ENCODE measurements at places on chromosomes 11 and 22.

DNA sequence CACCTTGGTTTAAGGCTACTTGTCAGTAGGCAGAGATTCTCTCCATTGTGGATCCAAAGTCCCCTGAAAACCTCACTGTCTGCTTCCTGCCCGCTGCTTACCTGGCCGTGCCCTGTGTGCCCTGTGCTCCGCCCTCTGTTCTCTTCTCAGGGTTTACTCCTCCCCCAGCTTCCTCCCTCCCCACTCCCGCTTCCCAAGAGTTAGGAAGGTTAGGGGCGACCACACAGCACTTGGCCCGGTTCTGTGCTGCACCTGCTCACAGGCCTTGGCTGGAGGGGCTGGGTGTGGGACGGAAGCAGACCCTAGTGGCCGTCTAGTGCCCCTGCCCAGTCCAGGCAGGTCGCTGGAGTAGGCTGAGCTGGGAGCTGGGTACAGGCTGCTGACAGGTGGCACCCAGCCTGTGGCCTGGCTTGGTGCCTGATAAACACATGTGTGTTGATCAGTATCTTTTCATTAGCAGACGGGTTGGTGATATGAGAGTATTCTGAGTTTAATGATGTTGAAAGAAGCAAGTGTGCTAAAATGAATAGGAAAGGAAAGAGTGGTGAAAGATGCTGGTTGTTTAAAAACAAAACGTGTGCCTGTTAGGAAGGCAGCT is 40.5 kb downstream of the GRAMD4 start:
- no peak for DNase-seq

DNA sequence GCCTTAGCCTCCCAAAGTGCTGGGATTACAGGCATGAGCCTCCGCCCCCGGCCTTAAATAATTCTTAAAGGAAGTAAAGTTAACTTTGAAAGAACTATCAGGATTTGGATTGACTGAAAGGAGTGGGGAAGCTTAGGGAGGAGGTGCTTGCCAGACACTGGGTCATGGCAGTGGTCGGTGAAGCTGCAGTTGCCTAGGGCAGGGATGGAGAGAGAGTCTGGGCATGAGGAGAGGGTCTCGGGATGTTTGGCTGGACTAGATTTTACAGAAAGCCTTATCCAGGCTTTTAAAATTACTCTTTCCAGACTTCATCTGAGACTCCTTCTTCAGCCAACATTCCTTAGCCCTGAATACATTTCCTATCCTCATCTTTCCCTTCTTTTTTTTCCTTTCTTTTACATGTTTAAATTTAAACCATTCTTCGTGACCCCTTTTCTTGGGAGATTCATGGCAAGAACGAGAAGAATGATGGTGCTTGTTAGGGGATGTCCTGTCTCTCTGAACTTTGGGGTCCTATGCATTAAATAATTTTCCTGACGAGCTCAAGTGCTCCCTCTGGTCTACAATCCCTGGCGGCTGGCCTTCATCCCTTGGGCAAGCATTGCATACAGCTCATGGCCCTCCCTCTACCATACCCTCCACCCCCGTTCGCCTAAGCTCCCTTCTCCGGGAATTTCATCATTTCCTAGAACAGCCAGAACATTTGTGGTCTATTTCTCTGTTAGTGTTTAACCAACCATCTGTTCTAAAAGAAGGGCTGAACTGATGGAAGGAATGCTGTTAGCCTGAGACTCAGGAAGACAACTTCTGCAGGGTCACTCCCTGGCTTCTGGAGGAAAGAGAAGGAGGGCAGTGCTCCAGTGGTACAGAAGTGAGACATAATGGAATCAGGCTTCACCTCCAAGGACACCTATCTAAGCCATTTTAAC is at the start of gene NNMT:
TSS of gene NNMT (plus strand) at position 724 of the 929 bp plus-strand sequence. CDS start at position 882, 158 bp downstream.
- no peak for DNase-seq

DNA sequence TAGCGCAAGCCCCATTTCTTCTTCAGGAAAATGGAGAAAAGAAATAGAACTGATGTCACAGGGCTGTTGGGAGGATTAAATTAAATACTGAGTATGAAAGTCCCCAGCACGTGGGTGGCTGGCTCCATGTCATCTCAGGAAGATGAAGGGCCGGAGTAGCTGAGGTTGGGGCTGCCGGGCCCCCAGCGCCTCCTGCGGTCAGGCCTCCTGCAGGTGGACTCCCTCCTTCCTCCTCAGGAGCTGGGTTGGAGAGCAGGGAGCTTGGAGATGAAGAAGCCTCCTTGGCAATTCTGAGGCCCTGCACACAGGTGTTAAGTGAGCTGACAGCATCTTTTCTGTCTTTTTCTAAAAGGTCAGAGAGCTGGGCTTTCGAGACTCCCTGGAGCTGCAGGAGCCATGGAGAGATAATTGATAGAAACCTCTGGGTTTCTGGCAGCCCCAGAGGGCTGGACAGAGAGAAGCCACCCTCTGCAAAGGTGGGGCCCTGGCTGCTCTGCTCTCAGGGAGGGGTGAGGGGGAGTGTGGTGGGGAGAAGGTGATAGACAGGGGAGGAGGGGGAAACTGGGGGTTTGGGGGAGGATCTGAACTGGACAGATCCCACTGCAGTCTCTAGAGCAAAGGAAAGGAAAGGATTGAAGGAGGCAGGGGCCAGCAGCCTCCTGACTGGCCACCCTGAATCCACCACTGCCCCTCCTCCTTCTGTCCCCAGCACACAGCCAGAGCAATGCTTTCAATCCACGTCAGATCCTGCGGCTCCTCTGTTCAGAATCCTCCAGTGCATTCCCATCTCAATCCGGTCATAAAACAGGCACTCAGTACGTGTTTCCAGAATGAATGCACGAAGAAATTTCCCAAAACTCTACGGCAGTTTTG is 210.8 kb downstream of the CEP164 start:
- DNase-seq: no peak

DNA sequence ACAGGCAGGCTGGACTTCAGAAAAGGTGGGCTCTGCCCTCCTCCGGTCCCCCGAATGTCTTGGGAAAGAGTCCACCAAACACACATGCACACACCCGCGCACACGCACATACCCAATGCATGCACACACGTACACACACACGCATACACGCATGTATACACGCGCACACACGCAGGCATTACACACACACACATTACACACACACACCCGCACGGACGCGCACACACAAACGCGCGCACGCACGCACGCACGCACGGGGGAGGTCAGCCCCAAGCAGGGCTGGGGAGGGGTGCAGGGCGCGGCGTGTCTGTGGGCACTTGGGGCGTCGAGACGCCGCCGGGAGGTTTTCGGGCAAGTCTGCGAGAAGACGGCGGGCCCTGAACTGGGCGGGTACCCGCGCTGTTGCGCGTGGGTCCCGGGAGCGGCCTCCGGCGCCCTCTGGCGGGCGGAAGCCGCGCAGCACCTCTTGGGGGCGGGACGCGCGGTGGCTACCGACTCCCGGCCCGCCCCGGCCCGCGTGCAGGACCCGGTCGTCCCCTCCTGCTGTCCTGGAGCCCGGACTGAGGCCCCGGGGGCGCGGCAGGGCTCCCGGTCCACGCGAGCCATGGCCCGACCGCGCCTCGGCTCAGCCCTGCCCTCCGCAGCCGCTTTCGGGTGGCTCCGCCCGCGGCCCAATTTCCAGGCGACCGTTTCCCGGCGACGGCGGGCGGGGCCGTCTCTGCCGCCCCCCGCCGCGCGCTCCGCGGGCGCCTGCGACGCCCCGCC is 3.6 kb downstream of the SEPTIN5 start:
- DNase-seq: peak; percentile 81

- DNase-seq: no peak
Observed at GRCh38 chr11:95548416-95548815, 241.2 kb downstream of the FAM76B start.

DNA sequence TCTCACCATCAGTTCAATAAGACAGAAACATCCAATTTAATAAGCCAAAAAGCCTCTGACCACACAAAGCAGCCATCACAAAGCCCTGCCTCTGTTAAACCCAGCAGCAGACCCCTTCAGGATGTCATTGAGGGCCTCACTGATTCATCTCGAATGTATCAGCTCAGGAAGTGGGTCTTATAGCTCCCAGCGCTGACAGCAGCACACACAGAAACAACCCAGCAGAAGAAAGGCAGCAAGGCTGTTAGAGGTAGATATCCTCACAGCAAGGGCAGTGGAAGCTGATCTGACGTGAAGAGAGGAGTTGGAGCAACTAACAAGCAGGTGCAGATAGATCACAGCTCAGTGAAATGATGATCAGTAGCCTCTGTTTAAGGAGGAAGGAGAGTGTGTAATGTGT is 86.2 kb upstream of the NCAM1 start:
- DNase-seq: no peak

DNA sequence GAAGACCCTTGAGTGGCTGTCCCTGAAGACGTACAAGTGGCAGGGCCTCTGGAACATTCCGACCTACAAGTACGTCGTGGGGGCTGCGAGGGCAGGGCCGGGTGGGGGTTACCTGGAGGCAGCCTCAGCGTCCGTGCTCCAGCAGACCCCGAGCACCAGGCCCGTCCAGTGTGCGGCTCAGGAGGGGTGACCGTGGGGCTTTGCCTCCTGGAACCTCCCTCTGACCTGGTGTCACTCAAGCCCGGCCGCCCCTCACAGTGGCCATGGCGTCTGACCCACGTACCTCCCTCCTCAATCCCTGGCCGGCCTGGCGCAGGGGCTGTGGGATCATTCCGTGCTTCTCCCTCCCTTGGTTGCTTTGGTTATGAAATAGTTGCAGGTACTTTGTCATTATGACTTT is 18.5 kb downstream of the RNH1 start:
- DNase-seq: no peak

GRCh38 chr22:47600281-47600680 is 837.8 kb downstream of the TBC1D22A start:
- no peak for DNase-seq

- peak; percentile 81 for DNase-seq
Observed at GRCh38 chr22:19178657-19179496, at the start of gene SLC25A1. Gene SLC25A1, minus strand, starts transcription at chr22:19178736. Its CDS starts 63 bp downstream, at chr22:19178673.

- DNase-seq: no peak
Observed at GRCh38 chr11:19253153-19253745, 12.5 kb upstream of the E2F8 start.

DNA sequence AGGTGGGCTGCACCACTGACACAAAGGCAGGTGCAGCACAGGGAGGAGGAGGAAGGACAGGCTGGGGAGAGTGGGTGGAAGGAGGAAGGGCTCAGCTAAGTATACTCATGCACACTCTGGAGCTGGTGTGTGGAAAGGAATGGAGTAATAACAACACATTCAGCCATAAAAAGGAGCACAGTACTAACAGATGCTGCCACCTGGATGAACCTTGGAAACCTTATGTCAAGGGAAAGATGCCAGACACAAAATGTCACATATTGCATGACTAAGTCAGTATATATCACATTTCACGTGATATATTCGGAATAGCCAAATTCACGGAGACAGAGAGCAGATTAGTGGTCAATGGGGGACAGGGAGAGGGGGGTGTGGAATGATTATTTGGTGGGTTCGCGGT is 389.6 kb upstream of the SYN3 start:
- DNase-seq: no peak

- peak; percentile 17 for DNase-seq
Observed at GRCh38 chr11:3920148-3920852, 64.8 kb downstream of the STIM1 start.

DNA sequence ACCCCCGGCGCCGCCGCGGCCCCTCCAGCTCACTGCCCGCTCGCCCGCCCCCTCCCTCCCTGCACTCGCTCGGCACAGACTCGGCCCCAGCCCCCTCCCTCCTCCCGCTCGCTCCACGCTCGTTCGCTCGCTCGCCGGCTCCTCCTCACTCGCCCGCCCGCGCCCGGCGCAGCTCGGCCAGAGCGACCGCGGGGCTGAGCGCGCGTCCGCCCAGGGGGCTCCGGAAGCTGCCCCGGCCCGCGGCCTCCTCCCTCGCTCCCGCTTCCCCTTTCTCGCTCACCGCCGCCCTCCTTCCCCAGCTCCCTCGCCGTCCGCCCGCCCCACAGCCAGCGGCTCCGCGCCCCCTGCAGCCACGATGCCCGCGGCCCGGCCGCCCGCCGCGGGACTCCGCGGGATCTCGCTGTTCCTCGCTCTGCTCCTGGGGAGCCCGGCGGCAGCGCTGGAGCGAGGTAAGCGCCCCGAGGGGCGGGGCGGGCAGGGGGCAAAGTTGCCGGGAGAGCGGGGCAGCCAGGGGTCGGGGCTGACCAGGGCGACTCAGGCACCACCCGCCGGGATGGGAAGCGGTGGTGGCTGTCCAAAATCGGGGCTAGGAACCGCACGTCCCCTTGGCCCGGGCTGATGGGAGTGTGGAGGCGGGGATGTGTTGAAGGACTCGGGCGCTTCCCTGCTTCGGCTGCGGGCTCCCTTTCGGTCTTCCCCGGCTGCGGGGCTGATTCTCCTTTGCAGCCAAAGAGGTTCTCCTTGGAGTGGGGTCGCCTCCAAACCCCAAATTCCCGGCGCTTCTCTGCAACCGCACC is at the start of gene SEZ6L:
TSS of gene SEZ6L (plus strand) at position 148 of the 797 bp plus-strand sequence. CDS start at position 356, 208 bp downstream.
- DNase-seq: peak; percentile 71

DNA sequence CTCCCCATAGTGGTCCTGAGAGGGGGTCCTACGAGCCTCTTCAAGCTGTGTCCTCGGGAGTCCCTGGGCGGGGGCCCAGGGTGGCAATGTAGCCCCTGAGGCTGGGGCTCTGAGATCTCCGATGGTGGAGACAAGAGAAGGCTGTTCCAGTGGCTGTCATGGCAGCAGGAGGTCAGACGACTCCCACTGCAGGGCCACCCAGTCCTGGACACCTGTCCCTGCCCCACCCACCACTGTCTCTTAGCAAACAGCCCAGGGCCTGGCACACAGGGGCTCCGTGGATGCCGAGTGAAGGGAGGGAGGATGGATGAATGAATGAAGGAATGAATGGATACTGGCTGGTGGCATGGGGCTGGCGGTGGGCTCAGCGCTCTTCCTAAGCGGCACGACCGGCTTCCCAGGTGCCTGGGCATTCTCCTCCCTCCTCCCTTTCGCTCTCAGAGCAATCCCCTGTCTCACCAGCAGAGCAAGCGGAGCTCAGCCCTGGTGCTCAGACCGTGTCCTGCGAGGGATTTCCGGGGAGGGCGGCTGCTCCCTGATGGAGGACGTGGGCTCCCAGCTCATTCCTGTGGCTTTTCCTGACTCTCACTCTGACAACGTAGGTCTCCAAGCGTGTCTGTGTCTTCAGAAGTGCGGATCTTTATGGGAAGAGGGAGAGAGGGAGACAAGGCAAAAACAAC is 1272.6 kb downstream of the BRD1 start:
- no peak for DNase-seq

GRCh38 chr22:22936915-22937656 is 49.5 kb downstream of the IGLL5 start:
- no peak for DNase-seq

GRCh38 chr22:40224702-40225101 is 47.0 kb downstream of the TNRC6B start:
- no peak for DNase-seq

GRCh38 chr11:62926680-62927455 is 5.7 kb upstream of the CHRM1 start:
- DNase-seq: no peak

DNA sequence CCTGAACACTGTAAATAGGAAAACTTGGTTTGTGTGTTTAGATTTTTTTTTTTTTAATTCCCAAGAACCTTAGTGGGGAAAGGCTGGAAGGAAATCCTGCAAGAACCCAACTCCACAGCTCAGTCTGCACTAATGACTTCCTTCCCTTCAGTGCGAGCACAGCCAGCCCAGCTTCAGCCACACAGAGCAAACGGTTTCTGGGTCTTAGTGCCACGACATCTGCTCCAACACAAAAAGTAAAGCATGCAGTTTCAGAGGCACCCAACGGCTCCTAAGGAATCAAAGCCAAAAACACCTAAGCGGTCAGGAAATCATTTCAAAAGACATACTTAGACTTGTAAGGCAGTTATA is 236.1 kb downstream of the TTC28 start:
- peak; percentile 77 for DNase-seq
